Esophagus muscularis mucosa (tissue), 4 donors: ENCODE measurements at places on chromosomes 7 and 10. TPM values are rescaled to one million over a fixed set of nuclear protein-coding genes. Genes with fewer than 3 reads are reported as not detected.

SFTPD gene
- total RNA-seq, result 1.1 TPM

SH2D4B gene
- total RNA-seq, result not detected

THNSL1 gene
- total RNA-seq, result 1.1 TPM

SLC13A1 gene
- not detected for total RNA-seq

- no peak for DNase-seq
These were observed 200.8 kb upstream of the PPP2R2D start for GRCh38 chr10:131700032-131700431.

DNA sequence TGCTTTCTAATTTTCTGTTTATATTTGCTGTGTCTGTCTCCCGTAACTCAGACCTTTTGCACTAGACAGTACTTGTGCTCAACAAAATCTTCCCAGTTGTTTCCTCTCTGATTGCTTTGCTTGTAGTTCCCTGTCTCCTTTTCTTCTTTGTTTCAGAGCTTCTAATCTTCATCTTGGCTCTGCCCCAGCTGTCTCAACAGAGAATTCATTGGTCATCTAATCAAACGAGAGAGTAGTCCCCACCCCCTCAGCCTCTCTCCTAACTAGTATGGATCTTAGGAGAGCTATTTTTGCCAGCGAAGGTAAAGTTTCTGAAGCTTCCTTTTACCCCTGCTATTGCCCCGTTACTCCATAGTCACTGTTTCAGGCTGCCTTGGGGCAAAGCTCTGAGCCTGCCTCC is 32.8 kb downstream of the SLC26A4 start:
- no peak for DNase-seq

DNA sequence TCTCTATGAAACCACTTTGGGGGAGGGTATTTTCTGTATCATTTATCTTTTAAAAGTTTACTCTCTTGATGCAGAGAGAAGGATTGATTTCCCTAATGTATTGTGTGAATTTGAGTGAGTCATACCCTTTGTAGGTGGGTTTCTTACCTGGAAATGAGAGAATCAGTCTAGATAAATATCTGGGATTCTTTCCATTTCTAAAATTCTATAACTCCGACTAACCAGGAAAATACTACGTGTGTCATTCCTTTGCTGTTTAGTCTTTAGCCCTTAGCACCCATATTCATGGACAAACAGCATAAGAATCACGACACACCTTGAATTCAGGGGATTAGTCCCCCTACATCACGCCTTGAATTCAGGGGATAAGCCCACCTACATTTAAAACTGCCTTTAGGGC is 139.1 kb downstream of the GATA3 start:
- no peak for DNase-seq

DNA sequence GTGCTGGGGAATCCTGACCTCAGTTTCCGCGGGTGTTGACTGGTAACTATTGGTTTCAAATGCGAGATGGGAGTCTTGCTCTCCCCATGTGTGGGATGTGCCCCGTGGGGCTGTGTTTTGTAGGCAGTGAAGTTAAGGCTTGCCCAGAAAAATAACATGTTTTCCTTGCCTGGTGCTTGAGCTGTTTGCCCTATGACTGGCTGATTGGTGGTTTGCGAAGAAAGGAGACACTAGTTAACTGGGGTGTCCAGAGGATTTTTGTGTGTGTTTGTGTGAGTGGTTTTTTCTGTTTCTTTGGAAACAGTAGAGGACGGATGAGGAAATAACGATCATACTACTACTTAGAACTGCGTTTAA is 61.9 kb downstream of the CREB5 start:
- no peak for DNase-seq

GRCh38 chr7:98483964-98484545 is 83.2 kb upstream of the BAIAP2L1 start:
- no peak for DNase-seq

DNA sequence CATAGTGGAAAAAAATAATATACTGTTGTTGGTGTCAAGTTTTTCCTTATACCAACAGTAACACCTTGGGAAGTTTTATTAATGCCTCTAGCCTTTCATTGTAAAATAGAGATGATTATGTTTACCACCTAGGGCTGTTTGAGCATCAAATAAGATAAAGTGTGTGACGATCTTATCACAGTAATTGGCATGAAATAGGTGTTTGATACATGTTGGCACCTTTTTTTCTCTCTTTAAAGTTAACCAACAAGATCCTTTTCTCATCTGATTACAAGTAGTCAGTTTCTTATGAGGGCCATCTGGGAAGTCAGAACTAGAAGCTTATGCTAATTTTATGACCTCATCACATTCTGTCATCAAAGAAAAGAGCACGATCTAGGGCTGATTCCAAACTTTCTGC is 669.5 kb downstream of the CCSER2 start:
- no peak for DNase-seq

DNA sequence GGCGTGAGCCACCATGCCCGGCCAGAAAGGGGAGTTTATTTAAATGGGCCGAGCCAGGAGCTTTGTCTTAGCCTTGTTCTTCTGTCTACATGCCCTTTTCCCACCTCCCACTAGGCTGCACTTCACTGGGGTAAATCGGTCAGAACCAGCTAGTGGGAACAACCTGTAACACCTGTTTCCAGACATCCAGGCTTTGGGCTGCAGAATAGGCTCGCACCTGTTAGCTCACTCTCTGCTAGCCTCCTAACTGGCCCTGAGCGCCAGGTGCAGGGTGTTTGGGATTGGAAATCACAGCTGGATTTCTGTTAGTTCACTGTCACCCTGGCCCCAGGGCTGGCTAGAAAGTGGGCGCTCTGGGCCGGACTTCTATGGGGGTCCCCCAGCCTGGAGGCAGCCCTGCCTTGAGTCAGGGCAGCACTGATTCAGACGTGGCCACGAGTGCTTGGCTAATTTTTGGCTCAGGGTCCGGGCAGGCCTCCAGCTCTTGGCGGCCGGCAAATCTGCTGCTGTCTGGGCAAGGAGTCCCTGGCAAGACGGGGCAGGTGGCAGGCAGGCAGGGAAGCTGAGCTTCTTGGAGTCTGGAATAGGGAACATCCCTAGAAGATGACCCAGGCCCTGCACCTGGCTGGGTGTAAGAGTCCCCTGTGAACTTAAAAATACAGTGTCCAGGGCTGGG is 48.6 kb downstream of the GTF2IRD1 start:
- DNase-seq, result no peak

- no peak for DNase-seq
These were observed 38.3 kb downstream of the AKR1B1 start for GRCh38 chr7:134420424-134421125.

- DNase-seq, result no peak
These were observed 118.0 kb downstream of the BUB3 start for GRCh38 chr10:123272171-123272570.

DNA sequence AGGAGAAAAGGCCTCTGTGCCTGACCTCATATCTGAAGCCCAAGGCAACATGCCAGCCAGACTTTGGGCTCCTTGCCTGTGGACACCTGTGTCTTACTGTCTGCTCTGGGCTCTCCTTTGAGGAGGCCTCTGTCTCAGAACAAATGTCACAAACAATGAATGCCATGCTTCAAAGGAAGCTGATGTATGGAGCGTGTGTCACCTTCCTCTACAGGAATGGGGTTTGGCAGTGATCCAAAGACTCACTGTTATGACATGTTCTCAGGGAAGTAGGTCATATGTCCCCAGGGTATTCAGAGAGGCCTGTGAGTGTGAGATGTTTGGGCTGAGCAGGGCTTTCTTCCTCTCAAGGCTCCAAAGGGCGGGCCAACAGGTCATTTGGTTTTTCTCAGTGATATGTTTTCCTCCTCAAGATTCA is 38.4 kb downstream of the PTPRE start:
- no peak for DNase-seq

DNA sequence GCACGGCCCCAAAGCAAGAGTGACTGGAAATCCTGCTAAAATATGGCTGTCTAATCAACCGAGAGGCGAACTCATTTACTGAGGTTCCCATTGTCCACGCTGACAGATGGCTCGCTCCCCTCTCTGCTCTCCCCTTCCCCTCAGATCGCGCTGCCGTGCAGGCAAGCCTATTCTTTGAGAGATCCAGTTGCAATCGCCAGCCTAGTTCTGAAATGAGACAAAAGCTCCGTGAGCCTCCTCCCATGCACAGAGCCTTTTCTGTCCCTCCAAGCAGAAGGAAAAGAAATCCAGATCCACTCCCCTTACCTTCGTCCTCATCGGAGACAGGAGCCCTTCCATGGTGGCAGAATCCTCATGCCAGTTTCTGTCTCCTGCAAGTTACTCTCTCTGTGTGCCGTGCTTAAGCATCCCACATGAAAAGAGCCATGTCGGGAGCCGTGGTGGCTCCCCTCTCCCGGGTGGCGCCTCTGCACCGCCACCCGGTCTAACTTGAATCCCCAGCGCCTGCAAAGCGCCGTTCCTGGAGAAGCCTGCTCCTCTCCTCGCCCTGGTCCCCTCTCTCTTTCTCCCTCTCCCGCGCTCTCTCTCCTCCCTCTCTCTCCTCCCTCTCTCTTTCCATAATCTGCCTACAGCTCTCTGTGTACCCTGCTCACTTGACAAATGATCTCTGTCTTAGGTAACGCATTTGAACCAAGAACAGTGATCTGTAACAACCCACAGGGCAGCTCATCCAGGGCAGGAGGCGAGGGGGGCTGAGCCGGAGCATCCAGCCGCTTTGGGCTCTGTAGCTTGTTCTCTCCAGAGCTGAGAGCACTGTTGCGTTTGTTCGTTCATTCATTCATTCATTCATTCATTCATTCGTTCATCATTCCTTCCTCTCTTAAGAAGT is 156.8 kb downstream of the FRMD4A start:
- DNase-seq, result no peak

- no peak for DNase-seq
These were observed 301.3 kb downstream of the RNLS start for GRCh38 chr10:88281592-88282347.

GRCh38 chr10:124698545-124699469 is 45.4 kb downstream of the FAM53B start:
- DNase-seq, result no peak

DNA sequence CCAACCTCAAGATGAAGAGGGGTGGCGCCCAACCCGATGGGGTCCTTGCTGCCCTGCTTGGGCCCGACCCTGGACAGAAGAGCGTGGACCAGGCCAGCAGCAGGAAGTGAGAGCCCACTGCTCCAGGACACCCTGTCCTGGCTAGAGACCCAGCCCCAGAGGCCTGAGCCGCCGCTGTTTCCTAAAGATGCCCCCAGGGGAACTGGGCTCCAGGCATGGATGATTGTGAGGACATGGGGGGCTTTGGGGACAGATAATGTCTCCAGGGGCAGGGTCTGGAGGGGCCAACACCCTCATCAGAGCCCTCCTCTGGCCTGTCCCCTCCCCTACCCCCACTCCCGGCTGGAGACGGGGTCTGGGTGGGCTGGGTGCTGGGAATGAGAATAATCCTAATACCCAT is 71.7 kb downstream of the MYL10 start:
- no peak for DNase-seq

DNA sequence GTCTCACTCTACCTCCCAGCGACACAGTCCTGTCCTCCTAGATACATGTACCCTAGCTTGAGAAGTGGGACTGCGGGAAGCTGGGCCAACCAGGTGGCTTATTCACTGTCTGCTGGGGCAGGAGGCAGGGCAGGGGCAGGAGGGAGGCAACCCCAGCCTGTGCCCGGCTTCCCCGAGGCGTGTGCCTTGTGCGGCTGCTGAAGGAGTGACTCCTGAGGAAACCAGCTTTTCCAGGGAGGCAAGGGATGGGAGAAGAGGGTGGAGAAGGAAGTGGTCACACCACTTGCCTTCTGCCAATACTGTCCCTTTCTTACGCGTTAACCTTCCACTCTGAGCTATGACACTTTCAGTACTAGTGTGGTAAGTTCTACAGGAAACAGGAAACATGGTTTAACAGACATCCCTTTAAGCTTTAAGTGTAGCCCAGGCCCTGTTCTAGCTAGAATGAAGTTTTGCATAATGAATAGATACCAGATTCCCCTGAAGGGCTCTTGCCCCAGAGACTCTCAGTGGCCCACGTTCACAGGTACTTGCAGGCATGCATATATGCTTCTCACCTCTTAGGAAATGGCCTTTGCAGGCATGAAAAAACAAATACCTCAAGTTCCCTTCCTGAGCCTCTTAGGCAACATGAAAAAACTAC is 40.6 kb downstream of the SYPL1 start:
- no peak for DNase-seq

- DNase-seq, result no peak
These were observed 124.4 kb upstream of the ITGB1 start for GRCh38 chr10:33082373-33082895.

DNA sequence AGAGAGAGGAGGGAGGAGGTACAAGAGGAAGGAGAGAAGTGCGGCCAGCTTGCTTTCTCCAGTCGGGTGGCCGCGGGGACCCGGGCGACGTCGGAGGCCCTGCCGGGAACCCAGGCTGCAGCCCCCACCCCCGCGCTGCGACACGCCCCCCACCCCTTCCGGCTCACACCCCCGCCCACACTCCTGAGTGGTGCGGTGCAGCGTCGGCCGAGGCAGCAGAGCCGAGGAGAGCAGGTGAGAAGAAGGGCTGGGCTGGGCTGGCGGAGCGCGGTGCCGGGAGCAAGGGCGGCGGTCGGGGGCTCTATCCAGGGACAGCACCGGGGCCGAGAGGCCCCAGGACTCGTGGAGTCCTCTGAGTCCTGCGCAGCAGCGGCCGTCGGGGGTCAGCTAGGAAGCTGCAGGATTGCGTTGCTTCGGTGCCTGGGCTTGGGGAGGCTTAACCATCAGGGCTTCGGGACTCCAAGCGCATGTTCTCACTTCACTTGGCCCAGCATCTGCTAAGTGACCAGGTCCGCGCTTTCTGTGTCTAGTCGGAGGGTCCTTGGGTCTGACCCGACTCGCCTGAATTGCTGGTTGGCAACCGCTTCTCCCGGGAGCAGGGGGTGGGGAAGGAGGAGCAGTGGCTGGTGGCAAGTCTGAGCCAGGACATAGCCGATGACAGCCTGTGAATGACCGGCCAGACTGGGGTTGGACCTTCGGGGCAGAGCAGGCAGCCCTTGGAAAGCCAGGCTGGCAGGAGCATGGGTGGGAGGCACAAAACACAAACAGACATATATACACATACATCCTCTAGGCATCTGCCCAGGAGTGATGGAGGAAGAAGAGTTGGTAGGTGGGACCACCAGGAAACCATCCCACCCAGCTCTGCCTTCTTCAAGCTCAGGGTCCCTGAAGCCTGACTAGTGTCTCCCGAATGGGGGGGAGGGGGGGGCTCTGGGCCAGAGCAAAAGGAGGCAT is 683 bp downstream of the CHAT start:
- DNase-seq, result no peak

- no peak for DNase-seq
These were observed 2.2 kb upstream of the ATP6V0E2 start for GRCh38 chr7:149871576-149871975.
